ENCODE measurements at places on chromosomes 3 and 15.

- DNase-seq: no peak
These were observed 1.2 kb downstream of the ROBO2 start for GRCh38 chr3:77040926-77041722.

- no peak for DNase-seq
These were observed 30.3 kb upstream of the CPOX start for GRCh38 chr3:98623572-98624280.

DNA sequence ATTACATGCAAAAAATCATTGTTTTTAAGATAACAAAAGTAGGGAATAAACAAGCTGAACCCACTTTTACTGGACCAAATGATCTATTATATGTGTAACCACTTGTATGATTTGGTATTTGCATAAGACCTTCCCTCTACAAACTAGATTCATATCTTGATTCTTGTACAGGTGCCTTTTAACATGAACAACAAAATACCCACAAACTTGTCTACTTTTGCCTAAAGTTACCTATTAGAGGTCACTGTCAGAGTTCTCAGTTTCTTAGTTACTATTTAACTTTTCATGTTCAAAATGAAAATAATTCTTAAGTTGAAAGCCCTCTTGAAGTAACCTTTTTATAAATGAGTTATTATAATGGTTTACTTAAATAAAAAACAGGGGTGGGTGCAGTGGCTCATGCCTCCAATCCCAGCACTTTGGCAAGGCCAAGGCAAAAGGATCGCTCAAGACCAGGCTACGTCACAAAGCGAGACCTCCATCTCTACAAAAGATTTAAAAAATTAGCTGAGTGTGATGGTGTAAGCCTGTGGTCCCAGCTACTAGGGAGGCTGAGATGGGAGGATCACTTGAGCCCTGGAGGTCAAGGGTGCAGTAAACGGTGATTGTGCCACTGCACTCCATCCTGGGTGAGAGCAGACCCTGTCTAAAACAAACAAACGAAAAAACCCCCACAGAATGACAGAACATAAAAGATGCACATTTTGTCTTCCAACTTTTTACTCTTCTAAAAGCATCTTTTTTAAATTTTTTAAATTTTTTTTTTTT, 16.0 kb downstream of the ACTR8 start:
- no peak for DNase-seq

DNA sequence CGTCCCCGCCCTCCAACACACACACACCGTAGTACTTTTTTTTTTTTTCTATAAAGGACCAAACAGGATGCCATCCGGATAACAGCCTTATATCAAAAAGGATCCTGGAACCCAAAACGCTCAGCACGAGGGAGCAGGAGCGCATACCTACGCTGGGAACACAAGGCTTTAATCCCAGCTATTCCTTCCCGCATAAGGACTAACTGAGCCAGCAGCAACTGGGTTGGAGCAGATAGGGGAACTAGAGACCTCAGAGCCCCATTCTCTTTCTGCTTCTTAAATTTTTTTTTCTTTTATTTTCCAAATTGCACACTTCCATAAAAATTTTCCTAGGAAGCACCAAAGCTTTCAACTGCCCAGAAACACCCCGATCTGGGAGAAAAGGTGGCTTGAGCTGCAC, 1.3 kb downstream of the TRANK1 start:
- DNase-seq: no peak

DNA sequence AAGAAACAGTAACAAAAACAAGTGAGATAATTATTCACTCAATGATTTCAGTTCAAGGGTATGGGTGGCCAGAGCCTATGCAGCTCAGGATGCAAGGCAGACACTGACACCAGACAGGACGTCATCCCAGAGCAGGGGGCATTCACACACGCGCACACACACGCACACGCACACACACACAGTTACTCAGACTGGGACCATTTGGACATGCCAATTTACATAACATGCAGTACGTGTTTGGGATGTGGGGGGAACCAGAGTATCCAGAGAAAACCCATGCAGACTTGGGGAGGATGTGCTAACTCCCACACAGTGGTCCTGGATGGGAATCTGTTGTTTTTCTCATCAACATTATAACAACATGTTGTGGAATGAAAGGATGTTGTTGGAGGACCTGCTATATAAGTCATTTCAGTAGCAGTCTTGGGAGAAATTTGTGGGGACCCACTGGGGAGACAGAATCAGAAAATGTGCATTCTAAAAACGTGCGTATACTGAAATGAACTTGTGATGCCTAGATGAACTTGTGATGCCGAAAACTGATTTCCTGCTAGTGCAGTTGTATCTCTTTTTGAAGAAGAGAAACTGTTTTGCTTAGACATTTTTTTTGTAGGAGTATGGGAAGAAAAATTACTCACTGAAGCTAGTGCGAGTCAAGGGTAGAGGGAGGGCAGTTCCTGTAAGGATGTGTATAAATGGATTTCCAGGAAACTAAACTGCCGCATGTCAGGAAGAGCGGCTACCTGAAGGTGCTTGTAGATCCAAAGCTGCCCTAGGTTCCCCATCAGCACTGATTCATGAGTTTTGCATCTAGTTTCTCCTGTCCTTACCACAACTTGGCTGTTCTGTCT, 25.2 kb downstream of the CD200 start:
- DNase-seq: no peak

DNA sequence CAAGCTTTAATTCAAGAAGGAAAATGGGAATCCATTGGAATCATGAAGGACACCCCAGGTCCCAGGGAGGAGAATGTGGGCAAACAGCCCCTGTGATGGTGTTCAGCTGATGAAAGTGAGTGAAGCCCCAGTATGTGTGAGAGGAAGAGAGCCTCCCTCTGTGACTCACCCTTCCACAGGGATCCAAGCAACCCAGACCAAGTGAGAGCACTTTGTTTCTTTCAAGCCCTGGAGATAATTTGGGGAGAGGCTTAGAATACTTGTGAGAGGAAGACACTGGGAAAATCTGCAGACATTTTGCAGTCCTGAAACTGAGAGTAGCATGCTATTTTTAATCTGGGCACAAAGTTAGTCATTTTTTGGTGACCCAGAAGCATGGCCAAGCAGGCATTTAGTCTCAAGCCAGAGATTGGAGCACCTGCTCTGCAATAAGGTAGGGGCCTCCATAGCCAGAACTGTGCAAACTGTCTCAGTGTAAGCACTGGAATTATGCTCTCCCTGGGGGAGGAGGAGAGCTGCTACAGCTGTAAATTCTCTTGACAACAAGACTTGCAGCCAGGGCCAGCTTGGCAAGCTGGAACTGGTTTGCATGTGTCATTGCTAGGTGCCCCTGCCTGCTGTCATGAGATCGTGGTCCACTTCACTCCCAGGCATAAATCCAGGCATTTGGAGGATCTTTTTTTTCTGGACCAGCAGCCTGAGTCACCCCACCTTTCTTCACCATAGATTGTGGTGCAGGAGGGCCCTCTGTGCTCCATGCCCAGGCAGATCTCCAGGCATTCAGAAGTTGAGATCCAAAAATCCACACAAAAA, 537.8 kb upstream of the DPPA4 start:
- no peak for DNase-seq

GRCh38 chr15:59843609-59844008, 154.5 kb upstream of the BNIP2 start:
- no peak for DNase-seq

DNA sequence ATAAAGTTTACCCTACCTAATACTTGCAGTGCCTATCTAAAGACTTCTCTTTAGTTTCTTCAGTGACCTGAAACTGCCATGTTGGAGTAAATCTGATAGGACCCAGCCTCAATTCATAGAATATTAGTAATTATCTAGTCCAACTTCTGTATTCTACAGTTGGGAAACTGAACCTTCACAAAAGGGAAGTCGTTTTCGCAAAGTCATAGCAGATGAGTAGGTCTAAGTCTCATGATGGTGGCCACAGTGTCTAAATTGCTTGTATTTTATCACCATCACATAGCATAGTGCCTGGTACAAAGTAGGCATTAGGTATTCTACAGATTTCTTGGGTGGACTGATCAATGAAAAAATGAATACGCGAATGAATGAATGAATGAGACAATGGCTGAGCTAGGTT, 8.4 kb downstream of the GMNC start:
- no peak for DNase-seq

DNA sequence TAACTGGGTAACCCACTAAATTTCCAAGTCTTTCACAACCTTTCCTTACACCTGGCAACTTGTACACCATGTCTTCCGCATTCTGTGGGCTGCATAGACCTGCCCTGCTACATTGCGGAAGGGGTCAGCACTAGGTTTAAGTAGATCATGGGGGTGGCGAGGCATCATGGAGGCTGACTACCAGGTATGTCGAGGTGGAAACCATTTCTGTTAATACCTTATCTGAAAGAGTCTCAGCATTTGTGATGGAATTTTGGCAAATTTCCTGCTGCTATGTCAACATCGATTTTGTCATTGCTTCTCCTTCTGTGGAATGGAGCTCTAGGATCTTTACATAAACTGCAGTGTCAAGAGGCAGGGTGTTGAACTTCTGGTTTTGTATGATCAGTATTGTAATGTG, 187.2 kb downstream of the GHSR start:
- DNase-seq: no peak

DNA sequence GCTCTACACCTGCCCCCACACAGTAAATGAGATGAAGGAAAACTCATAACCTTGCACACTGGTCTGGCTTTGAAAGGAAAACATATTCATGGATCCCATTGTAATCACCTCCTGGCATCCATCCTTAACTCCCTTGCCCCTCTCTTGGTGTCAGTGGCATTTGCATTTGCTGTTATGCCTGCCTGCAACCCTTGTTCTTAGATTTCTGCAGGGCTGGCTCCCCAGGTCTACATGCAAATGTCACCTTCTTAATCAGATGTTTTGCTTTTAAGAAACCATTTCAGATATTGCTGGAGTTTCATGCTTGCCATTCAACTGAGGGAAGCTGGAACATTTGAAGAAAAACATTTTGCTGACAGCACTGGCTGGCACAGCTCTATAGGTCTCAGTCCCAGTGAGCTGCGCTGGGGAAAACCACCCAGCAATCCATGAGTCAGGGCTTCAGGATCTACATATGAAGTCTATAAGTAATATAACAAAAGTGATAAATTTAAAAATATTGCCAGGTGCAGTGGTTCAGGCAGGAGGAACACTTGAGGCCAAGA, 19.1 kb downstream of the LRRC2 start:
- no peak for DNase-seq

GRCh38 chr3:71907996-71908395, 123.0 kb upstream of the PROK2 start:
- DNase-seq: no peak

GRCh38 chr15:40038275-40038637, 725 bp downstream of the SRP14 start:
- no peak for DNase-seq

DNA sequence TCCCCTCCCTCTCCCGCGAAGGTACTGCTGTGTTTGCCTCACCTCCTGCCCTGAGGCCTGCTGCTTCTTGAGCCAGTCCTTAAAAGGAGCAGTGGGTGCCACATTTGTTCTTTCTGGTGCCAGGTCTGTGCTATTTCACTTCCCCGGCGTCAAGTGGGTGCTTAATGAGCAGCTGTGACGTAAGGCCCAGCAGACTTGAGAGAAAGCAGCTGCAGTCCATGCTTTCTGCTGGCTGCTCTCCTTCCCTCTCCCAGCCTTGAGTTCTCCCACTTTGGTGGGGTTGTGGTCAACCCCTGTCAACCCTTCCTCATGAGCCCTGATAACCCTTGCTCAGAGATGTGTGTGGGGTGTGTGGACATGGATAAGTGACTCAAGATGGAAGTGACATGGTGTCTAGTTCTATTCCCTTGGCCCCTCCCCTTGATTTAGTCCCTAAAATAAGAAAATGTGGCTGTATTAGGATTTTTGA, 6.9 kb downstream of the INAFM2 start:
- DNase-seq: no peak

GRCh38 chr3:30578479-30578878, 27.9 kb upstream of the TGFBR2 start:
- no peak for DNase-seq

GRCh38 chr15:37550360-37551024, 383.9 kb upstream of the TMCO5A start:
- no peak for DNase-seq

DNA sequence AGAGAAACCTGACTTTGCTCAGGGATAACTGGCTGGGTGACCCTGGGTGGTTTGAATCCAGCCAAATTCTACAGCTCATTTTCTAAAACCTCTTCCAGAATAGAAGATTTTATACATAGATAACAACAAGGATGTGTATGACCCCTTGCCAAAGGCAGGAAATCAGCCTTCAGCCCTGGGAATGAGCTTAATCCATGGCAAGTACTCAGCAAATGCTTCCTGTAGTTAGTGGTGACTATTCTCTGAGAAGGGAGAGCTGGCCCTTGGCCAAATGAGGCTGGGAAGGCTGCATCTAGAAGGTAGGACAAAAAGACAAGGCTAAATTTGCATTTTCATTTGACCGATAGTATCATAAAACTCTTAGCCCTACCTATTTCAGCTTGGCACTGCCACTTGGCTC, 4.6 kb upstream of the HACD3 start:
- DNase-seq: no peak

DNA sequence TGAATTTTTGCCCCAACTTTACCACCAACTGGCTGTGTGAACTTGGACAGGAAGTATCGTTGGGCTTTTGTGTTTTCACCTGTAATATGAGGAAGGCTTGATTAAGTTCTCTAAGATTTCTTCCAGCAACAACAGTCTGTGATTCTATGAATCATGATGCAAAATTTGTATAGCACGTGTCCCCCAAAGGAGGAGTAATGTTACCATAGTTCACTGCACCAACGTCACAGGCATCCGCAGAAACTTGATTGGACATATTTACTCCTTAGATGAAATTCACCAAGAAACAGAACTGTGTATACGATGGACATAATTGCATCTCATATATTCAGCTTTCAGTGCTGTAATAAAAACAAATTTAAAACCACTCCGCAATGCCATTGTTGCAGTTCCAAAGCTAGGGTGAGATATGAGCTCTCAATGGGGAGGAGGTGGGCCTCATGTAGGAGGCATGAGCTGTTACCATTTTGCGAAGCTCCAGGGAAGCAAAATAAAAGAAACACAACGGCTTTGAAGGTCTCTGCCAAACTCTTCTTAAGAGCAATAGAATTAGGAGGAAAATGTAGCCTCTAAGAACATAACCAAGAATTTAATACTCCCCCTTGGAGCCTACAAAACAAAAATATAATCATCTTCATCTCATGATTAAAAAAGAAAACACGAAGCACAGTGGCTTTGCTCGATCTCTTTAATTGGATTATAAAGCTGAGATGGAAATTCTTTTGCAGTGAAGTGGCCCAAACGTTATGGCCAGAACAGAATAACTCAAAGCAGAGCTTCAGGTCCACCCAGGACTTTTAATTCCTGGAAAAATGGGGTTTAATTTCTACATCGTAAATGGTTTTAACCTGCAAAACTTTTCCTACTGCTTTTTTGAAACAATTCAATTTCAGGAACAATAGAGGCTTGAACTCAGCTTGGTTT, 80.7 kb downstream of the CHST2 start:
- no peak for DNase-seq

- no peak for DNase-seq
These were observed 19.8 kb downstream of the ST3GAL6 start for GRCh38 chr3:98782824-98783500.

- DNase-seq: no peak
These were observed 173.1 kb downstream of the IL5RA start for GRCh38 chr3:2937055-2937454.

GRCh38 chr15:69963385-69963784, 134.3 kb downstream of the TLE3 start:
- no peak for DNase-seq

- DNase-seq: no peak
These were observed 29.5 kb downstream of the PDE8A start for GRCh38 chr15:85011160-85011571.

- DNase-seq: no peak
These were observed 15.0 kb upstream of the EHD4 start for GRCh38 chr15:41987246-41987924.
